ENCODE measurements at places on chromosomes 4 and X. TPM values are rescaled to one million over a fixed set of nuclear protein-coding genes. Genes with fewer than 3 reads are reported as not detected.

CORIN gene
- 0.56 TPM for total RNA-seq

STBD1 gene
- 2.6 TPM for total RNA-seq

NONO gene
- total RNA-seq = 525 TPM

HPGD gene
- not detected for total RNA-seq

MAGEC1 gene
- total RNA-seq = 0.07 TPM

ARMCX6 gene
- total RNA-seq = 40.6 TPM

PSMD10 gene
- total RNA-seq = 181 TPM

ETDA gene
- not detected for total RNA-seq

FDCSP gene
- not detected for total RNA-seq

DNA sequence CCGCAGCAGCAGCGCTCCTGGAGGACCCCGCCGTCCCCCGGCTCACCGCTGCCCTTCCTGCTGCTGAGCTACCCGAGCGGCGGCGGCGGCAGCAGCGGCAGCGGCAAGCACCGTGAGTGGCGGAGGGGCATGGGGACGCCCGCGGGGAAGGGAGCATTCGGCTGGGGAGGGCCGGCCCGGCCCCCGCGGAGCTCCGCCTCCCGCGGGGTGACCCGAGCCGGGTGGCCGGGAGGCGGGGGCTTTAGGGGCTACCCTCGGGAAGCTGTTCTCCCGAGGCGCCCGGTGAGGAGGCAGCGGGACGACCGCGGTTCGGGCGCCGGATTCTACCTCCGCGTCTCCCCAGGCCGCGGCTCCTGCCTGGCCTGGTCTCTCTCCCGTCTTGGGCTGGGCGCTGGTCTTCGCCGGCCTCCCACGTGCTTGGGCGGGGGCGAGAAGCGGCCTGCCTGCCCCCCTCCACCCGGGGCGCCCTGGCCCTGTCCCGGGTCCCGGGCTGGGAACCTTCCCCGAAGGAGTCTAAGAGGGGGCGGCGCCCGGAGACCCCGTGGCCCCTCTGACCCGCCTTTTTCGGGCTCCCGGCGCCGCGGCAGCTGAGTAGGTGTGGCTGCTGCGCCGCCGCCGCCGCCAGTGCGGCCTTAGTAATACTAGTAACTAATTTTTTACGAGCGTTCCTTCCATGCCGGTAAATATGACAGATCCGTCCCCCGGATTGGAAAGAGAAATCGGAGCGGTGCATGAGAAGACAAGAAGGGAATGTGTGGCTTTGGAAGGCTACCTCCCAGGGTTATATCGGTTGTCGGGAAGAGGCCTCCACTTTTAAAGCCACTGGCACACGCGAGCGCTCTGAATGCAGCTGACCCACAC is 16.4 kb upstream of the RUFY3 start:
- DNase-seq = no peak

DNA sequence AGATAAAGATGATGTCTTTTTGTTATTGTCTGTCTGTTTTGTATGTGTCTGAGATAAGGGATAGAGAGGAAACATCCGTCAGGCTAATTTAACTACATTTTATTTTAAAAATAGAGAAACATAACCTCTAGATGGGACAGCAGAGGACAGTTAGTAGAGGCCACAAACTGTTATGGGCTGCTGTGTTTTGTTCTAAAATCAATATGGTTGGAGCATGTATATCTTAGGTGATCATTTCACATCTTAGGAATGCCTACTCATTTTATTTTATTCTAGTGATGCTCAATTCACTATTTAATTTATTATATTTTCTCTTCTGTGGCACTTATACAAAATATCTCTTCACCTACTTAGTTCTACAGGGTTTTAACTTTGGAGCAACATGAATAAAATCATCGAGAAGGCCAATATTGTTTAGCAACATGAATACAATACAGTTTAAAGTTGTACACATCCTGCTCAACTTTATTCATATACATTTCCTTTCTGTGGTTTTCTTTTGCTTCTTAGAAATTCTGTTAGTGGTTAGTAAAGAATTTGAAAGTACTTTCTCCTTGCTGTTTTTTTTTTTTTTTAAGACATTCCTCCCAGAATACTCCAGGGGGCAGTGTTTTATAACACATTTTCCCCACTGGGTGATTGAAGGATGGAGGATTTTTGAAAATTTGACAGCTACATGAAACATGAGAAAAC is 392.9 kb downstream of the UNC5C start:
- DNase-seq = no peak

DNA sequence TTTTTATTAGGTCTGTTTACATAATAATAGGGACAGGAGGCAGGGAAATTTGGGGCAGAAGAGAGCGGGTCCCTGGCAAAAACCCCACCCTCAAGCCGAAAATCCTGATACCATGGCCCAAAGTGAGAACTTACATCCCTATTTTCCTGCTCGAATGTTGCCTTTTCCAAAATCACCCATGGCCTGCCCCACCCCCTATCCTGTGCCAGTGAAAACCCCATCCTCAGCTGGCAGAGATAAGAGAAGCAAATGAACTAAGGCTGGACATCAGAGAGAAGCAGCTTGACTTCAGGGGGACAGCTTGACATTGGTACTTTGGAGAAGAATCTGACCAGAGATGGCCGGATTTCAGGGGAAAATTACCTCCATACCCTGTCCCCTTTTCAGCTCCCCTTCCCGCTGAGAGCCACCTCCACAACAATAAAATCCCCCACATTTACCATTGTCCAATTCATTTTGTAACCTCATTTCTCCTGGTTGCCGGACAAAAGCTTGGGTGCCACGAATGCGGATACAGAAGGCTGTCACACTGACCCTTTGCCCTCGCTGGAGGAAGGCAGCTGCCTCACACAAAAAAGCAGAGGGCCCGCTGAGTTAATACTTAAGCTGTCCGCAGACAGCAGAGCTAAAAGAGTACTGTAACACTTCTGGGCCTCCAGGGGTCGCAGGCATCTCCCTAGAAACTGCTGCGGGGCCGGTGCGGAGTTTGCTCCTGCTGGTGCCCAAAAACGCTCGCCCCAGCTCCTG is 196.2 kb downstream of the SNCA start:
- DNase-seq = no peak

- no peak for DNase-seq
These were observed 46.1 kb downstream of the SMPX start for GRCh38 chrX:21711848-21712197.

GRCh38 chr4:176791591-176792325 is 964 bp downstream of the VEGFC start:
- no peak for DNase-seq

GRCh38 chr4:104425948-104426347 is 68.7 kb downstream of the CXXC4 start:
- no peak for DNase-seq

DNA sequence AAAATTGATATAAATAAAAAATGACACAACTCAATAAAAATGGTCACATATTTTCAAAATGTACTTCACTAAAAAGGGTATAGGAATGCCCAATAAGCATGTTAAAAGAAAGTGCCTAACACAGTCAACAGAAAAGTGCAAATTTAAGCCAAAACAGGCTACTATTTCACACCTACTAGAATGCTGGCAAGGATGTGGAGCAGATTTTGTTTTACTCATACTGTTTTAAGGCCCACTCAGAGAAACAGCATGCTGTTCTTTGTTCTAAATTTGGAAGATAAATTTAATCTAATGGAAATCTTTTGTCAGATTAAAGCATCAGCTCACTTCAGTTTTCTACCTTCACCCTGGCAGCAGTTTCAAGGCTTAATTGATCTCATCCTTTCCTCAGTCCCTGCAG is 576.8 kb upstream of the HS3ST1 start:
- no peak for DNase-seq

DNA sequence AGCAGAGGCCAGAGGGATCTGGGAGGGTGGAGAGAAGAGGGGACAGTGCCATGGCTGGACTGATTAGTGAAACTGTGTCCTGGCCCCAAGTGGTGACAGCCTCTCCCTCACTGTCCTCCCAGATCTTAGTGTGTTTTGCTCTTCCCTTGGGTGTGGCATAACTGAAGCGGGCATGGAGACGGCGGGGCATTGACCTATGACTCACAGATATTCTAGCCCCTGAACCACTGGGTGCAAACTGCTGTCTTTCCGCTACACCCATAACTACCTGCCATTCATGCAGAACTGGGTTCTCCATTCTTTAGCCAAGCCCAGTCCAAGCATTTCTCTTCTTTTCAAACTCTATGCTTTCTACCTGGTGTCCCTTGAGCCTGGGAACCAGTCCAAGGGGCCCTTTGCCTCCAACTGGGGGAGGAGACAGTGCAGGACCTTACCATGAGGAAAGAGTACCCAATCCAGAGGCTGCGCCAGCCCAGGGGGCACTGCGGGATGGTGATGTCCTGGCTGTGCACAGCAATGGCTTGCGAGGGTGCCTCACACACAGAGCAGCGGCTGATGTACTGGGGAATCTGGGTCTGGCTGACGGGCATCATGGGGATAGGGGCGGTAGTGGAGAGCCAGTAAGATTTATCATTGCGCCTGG is 67.6 kb downstream of the ATG4A start:
- no peak for DNase-seq

GRCh38 chrX:100999451-100999850 is 29.9 kb downstream of the ARL13A start:
- DNase-seq = no peak

DNA sequence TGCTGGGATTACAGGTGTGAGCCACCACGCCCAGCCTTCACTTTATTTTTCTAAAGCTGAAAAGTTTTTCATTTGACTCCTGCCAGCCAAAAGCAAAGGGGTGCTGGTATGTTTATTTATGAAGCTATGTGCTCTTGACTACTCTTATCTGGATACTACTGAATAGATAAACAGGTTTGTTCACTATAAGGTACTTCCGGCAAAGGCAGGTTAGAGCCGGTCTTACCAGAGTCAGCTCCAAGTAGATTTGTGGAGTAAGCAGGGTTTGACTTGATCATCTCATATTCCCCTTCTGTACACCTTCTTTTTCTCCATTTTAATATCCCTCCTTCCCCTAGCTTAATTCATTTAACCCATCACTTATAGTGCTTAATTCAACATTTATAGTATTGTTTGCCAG is 175.4 kb upstream of the MBNL3 start:
- no peak for DNase-seq

- DNase-seq = no peak
These were observed 2135.9 kb downstream of the ARAP2 start for GRCh38 chr4:34108391-34108790.

DNA sequence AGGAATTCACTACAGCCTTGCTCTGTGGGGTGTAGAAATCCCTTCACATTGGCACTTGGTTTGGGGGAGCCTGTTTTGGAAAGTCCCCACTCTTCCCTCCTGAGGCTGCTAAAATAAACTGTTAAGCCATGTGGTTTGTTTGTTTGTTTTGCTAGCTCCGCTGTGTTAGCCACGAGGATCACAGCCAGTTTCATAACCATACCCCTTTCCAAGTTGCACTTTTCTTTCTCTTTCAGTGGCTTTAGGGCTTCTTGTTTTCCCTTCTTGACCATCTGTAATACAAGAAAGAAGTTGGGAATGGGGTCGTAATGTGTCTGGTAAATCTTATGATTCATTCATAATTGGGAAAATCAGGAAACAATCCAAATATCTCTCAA is 24.8 kb upstream of the UXT start:
- no peak for DNase-seq

GRCh38 chrX:77779695-77780094 is 6.3 kb downstream of the ATRX start:
- DNase-seq = no peak

GRCh38 chr4:1682860-1683259 is 1.3 kb downstream of the FAM53A start:
- no peak for DNase-seq

GRCh38 chrX:138930583-138930945 is 219.0 kb upstream of the FGF13 start:
- DNase-seq = no peak

GRCh38 chrX:123854329-123854728 is 5.5 kb upstream of the XIAP start:
- DNase-seq = no peak

DNA sequence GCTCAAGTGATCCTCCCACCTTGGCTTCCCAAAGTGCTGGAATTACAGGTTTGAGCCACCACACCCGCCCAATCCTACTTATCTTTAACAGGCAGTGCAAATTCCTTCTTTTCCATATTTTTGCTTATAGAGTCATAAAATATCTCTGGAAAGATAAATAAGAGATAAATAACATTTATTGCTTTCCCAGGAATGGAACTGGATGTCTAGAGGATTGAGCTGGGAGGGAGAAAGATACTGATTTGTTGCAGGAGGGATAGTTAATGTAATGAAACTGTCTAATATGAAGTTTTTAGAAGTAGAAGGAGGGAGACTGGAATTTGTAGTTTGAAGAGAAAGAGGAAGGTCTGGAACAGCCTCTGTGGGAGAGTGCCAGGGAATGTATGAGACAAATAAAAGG is 20.2 kb downstream of the ITGB1BP2 start:
- DNase-seq = no peak

DNA sequence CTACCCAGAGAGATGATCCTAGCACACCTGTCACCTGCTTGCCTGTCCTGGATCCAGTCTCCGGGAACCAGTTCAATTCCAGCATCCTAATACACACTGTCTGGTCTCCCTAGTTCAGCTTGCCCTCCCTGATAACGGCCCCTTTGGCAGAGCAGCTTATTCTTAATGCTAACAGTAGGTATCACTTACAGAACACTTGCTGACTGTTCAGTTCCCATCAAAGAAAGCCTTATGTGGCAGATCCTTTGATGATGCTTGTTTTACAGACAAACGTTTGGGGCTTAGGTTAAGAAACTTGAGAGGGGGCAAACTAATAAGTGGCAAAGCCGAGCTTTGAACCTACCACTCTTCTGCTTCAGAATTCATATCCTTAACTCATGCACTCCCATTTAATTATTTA is 890 bp downstream of the RASSF6 start:
- DNase-seq = no peak

DNA sequence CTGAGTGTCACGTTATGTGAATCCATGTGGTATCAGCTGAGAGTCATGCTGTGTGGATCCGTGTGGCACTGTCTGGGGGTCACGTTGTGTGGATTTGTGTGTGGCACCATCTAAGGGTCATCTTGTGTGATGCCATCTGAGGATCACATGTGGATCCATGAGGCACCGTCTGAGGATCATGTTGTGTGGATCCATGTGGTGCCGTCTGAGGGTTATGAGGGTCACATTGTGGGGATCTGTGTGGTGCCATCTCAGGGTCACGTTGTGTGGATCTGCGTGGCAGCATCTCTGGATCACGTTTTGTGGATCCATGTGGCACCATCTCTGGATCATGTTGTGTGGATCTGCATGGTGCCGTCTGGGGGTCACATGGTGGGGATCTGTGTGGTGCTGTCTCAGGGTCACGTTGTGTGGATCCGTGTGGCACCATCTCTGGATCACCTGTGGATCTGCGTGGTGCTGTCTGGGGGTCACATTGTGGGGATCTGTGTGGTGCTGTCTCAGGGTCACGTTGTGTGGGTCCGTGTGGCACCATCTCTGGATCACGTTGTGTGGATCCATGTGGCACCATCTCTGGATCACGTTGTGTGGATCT is 6.9 kb downstream of the PDE6B start:
- no peak for DNase-seq

DNA sequence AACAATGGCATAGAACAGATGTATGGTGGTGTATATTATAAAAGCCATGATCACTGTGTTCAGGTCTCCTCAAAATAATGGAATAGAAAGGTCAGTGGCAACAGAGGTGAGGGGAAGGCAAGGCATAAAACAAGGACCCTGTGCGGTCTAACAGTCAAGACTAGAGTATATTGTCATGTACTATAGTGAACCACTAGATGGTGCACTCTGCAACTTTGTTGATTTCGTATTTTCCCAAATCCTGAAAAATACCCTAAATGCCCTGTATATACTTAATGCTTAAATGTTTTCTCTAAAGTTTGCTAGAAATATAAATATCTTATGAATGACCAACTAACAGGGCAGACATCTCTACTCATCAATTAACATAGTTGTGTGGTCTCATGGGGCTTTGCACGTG is 453.0 kb downstream of the PCDH11X start:
- no peak for DNase-seq

Measured in pulmonary artery endothelial cell (primary cell).